ENCODE measurements at places on chromosomes 2 and 18. TPM values are rescaled to one million over a fixed set of nuclear protein-coding genes. Genes with fewer than 3 reads are reported as not detected.
A peak's percentile ranks its signal among the peaks of the same experiment; 100 is the strongest.

PLGLB2 gene
- total RNA-seq: 2.6 TPM

- DNase-seq: peak; percentile 4
Observed at GRCh38 chr2:217795067-217795466, 207.7 kb downstream of the TNS1 start.

- no peak for DNase-seq
Observed at GRCh38 chr2:219492575-219492974, 6.1 kb upstream of the GMPPA start.

- DNase-seq: no peak
Observed at GRCh38 chr2:235670974-235671787, 177.3 kb downstream of the AGAP1 start.

GRCh38 chr2:232609607-232610006, 23.8 kb upstream of the EFHD1 start:
- no peak for DNase-seq

DNA sequence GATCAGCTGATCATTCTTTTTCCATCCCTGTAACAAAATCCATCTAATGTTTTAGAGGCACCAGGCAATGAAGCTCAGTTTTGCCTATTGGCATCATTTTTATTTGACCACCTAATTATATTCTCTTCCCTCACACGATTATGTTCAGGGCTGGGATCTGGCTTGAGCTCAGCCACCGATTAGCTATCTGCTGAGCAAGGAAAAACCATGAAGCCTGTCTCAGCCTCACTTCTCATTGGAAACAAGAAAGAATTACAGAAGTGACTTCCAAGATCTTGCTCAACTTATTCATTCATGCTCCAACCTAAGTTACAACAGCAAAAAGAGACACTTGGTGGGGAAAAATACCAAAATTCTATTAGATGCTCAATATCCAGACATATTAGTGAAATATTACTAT, 139.0 kb upstream of the SH3BP4 start:
- DNase-seq: no peak

CNTNAP5 gene
- total RNA-seq: not detected

DNA sequence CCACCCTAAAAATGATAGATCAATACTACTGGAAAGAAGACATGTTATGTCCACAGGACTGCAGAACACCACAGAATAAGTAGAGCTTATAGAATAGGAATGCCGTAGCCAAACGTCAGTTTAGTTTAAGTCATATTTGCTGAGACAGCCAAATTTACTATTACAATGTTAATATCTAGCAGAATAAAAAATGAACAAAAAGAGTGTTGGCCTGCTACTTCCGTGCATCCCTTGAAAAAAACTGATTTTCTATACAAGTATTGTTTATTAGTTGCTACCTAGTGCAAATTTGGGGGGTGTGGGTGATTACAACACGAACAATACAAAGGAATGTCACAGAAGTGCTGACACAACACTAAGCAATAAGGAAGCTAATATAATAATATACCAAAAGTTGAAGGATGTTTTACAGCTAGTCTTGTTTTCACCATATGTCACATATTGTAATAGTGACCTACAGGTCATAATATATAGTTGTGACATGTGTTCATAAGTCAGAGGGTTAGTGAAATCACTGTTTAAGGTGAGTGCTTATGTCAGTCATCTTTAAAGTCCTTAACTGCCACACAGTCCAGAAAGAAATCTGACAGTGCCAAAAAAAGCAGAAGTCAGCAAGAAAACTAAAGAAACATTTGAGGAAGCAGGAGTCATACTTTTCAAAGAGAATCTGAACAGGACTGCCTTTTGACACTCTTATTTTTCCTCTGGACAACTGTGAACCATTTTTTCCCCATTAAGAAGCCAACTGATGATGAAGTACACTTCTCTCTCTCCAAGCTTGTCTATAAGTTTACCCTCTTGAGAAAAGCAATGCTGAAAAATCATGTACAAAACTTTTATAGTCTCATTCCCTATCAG, 376.4 kb downstream of the ZEB2 start:
- DNase-seq: no peak

DNA sequence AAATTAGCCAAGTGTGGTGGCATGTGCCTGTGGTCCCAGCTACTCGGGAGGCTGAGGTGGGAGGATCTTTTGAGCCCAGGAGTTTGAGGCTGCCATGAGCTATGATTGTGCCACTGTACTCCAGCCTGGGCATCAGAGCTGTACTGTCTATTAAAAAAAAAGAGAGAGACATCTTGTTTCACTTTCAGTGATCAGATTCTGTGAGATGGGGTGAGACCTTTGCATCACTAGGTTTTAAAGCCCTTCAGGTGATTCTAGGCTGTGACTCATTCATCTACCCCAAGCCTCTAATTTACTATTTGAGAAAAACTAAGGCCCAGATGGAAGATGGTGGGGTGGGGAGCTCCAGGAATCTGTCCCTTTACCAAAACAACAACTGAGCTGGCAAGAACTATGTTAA, 7.1 kb downstream of the C2orf92 start:
- DNase-seq: no peak

DNA sequence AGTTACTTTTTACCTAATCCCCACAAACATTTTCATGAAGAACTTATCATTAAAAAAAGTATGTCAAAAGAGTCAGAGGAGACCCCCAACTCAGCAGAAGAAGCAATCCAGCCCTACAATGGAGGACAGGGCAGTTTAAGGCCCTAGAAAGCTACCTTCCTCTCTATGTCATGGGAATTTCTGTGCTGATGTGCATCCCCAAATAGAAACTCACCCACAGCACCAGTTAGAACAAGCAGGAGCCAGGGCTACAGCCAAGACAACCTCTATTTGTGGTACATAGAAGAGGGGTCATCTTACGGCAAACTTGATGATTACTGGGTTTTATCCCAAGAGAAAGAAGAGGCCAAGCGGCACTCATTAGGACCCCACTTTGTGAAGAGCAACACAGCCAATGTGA, 160.9 kb upstream of the CCDC150 start:
- no peak for DNase-seq

- no peak for DNase-seq
Observed at GRCh38 chr2:193783681-193784080, 1588.9 kb upstream of the TMEFF2 start.

- no peak for DNase-seq
Observed at GRCh38 chr2:64114063-64114911, 29.9 kb downstream of the PELI1 start.

HAAO gene
- total RNA-seq: 7.2 TPM

Measured in omental fat pad (tissue), 4 donors.